ENCODE measurements at places on chromosomes 1 and 21. TPM values are rescaled to one million over a fixed set of nuclear protein-coding genes. Genes with fewer than 3 reads are reported as not detected.
A peak's percentile ranks its signal among the peaks of the same experiment; 100 is the strongest.

LINGO4 gene
- 0.41 TPM for total RNA-seq

DNA sequence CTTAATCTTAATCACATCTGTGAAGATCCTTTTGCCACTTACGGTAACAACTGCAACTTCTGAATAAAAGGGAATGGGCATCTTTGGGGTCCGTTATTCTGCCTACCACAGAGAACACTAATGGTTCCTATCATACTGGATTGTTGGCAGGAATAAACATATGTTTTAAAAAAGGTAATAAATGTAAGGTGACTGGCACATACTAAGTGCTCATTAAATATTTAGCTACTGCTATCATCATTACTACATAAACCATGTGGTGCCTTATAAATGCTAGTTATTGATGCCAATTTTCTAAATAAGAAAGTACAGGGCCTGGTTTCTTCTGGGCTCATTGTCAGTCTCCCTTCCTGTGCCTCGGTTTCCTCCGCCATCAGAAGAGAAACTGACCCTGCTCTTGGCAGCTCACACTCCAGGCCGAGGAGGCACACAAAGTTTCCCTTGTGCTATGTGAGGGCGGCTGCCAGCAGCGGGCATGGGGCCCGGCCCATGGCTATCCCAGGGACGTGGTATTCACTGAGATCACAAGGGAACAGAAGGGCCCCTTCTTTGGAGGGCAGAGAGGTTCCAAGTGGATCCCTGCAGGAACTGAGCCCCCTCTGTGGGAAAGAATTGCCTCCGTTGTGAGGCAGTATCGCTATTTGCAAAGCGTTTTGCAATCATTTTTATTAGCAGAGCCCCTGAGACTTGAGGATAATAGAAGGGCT lies 26.2 kb downstream of the NAV1 start:
- no peak for DNase-seq

- DNase-seq, result no peak
Measured at GRCh38 chr1:94989398-94989797, 62.5 kb upstream of the CNN3 start.

DNA sequence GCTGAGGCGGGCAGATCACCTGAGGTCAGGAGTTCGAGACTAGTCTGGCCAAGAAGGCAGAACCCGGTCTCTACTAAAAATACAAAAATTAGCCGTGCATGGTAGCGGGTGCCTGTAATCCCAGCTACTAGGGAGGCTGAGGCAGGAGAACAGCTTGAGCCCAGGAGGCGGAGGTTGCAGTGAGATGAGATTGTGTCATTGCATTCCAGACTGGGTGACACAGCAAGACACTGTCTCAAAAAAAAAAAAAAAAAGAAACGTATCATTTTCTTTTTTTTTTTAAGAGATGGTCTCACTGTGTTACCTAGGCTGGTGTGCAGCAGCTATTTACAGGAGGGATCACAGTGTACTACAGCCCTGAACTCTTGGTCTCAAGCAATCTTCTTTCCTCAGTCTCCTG lies 47.3 kb downstream of the ITGB3BP start:
- DNase-seq, result no peak

GRCh38 chr1:229368347-229368746 lies 25.5 kb upstream of the CCSAP start:
- no peak for DNase-seq

DNA sequence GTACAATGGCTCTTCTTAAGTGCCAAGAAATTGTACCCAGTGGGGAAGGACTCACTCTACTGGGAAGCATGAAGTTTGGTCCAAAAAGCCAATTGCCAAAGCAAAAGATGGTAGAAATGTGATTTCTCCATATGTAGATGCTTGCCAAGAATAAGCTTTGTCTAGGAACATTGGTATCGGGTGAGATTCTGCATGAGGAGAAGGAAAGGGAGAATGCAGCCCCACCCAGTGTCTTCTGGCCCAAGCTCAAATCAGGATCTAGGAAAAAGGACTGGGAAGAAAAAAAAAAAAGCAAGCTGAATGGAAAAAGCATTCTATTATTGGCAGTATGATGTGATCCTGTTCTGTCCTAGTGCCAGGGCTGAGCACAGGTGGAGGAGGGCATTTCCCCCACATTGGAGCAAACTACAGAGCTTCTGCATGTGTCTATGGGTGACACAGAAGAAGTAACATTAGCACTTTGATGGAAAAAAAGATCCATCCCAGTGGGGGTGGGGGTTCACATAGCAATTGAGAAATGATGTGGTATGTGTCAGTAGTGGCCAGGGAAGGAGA lies 226.6 kb downstream of the KCNH1 start:
- DNase-seq, result no peak

KLHDC7A gene
- total RNA-seq, result 25.8 TPM

SCYL3 gene
- total RNA-seq, result 14.8 TPM

NIBAN1 gene
- total RNA-seq, result 25.4 TPM

KRTAP19-3 gene
- total RNA-seq, result not detected

DNA sequence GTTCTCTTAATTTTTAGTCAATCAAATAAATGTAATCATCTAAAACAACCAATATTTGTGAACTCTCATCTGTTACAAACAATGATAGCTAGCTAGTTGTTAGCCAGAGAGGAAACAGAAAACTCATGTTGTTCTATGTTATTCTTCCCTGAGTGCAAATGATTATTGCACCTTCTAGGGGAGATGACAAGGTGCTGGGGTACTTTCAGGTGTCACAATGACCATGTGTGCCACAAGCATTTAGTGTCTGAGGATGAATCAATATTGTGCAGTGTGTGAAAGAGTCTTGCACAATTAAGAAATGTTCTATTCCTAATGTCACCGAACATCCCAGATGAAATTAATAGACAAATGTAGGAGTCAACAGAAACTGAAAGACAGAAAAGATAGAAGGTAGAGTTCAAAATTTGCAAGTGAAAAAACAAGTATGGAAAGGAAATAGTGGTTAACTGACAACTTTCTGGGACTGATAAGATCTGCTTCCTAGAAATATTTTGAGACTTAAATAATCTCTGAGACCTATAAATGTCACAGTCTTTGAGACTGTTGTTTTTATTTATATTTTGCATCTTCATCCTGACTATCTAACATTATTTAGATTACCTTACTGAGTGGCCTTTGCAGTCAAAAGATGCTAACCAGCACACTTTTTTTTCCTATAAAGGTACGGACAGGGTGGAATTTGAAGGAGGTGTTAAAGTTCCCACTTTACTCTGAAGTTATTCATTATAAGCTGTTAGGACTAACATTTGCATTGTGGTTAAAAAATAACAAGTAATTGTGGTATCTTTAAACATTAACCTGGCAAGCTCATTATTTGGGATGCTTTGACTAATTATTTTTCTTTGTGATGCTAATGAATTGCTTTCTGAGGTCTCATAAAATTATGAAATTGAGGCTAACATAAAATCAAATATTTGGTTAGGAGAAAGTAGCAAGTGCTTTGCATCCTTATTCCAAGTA lies 21.6 kb upstream of the DPYD start:
- DNase-seq, result peak; percentile 27
